ENCODE measurements at places on chromosomes 5 and 9.

DNA sequence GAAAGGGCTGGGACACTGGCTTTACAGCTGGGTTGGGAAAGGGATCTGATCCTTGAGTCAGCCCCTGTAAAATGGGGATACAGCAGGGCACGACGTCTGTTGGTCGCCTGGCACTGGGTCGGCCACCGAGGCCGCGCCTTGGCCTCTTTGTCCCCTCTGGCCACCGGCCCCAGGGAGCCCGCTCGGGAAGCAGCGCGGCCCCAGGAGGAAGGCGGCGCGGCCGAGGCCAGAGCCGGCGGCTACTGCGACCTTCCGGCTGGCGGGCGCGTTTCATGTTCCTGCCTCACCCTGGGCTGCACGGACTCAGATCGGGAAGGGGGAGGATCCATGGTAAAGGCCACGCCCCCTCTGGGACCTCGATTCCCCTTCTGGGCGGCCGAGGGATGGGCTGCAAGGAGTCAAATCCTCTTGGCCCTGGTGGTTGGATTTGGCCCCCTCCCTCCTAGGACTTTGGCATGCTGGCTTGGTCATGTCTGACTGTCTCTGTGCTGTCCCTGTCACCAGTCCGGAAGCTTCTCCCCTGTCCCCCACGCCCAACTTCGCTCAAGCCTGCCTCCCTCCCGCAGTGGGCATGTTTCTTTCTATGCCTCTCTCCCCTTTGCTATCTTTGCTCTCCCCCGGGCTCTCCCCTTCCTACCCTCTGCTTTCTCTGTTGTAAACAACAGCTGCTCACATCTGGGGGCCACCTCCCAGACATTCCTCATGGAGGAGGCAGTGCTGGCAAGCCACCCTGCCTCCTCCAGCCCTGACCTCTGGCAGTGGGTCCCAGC, 25.8 kb downstream of the FPGS start:
- DNase-seq = no peak

- peak; percentile 17 for DNase-seq
Measured at GRCh38 chr5:180399401-180400215, 46.5 kb upstream of the GFPT2 start.

DNA sequence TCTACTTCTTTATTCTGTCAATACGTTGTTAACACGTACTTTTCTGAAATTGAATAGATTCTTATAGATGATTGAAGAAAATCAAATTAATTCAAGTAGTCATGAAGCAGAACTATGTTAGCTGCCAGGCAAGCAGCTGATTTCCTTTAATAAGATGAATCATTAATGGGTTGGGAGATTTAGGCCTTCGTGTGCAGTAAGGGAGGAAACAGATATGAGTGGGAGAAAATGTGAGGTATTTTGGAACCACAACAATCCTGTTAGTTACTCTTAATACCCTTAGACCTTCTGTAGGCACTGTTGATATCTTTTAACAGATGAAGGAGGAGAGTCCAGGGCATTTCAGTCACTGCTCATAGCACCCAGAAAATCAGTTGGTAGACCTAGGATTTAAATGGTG, 121.0 kb downstream of the AOPEP start:
- DNase-seq = no peak

GRCh38 chr9:106065579-106066214, 371.4 kb downstream of the TMEM38B start:
- no peak for DNase-seq

DNA sequence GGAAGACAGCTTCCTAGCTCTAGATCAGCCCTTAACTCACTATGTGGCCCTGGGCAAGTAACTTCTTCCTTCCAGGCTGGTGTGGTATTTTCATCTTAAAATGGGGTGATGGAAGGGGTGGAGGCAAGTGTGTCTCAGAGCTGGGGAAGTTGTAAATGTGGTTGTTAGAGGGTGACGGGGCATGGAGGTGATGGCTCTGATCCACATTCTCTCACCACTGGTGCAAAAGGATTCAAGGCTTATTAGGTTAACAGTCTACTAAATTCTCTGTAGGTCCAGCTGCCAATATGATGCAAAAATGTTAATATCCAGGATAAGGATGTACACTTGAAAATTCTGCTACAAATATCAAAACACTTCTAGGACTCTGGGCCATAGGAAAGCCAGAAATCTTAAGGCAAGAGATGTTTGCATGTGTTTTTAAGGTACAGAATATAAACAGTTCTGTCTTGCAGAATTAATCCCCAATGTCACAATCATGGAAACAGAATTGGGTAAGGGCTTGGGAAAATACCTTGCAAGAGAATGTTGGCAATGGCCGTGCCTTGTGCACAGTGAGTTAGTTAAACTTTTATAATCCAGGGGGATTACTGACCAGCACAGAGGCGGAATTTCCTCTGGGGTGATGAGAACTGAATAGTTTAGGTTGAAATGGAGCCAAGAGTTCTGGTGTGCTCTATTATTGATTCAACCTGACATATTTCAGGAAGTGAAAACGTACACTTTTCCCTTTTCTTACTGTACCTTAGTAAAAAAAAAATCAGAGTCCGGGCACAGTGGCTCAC, 19.8 kb downstream of the TNFSF15 start:
- DNase-seq = no peak

DNA sequence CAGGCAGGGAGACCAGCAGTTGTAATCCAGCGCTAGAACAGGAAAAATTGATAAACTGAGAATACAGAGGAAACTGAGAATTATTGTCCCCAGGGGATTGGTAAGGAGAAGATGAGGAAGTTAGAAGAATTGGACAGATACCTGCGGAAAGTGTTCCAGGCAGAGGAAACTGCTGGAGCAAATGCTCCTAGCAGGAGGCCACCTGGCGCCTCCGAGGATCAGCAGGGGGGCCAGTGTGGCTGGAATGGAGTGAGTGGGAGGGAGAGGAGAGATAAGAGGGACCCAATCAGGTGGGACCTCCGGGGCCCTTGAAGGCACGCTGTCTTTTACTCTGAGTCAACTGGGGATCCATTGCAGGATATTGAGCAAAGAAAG, 695 bp upstream of the ANXA6 start:
- peak; percentile 54 for DNase-seq

Measured in GM13976 (cell line).